ENCODE measurements at places on chromosomes 5 and 9.

DNA sequence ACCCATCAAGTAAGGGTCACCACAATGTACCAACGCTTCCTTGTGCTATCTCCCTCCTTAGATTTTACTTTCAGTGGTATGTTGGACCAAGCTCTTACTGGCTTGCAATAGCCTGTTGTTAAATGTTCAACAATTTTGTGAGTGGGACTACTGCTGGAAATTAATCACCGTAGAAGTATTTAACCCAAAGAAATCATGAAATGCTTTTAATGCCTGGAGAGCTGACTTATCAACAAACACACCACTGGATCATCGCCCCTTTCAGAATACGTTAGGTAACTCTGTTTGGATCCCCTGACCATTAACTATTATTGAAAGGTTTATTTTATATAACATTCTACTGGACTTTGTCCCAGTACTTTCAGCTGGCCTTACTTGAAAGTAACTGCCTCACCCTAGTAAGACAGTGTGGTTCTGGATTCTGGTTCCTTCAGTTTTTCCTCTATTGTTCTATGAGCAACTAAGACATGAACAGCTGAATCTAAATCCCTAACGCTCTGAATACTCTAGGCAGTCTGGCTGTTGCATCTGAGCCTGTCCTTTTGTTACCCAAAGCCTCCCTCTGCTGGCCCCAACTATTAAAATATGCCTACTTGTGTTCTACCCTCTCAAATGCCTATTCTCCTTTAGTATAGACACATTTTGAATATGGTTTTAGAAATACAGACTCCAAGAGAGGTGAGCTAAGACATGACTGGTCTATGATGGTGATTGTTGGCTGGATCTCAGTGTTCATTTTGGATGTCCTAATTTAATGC, 1203.4 kb upstream of the DMAC1 start:
- no peak for DNase-seq

GRCh38 chr9:14315875-14316601, 2.1 kb upstream of the NFIB start:
- DNase-seq: peak; percentile 78

DNA sequence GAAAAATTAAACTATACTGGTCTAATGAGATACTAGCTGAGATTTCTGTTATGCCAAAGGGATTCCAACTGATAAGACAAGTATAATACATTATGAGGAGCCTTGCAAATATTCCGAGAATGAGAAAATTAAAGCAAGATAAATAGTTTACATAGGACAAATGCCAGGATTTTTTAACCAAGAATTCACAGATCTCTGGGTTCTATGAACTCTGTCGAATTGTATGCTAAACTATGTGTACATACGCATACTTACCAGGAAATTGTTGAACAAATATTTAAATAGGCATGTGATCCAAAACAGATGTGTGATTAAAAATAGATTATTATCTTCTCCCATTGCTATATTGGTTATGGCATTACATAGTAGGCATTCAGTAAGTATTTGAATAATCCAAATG, 616.6 kb downstream of the GABRG2 start:
- DNase-seq: no peak

GRCh38 chr5:14942212-14942611, 70.6 kb upstream of the ANKH start:
- no peak for DNase-seq

DNA sequence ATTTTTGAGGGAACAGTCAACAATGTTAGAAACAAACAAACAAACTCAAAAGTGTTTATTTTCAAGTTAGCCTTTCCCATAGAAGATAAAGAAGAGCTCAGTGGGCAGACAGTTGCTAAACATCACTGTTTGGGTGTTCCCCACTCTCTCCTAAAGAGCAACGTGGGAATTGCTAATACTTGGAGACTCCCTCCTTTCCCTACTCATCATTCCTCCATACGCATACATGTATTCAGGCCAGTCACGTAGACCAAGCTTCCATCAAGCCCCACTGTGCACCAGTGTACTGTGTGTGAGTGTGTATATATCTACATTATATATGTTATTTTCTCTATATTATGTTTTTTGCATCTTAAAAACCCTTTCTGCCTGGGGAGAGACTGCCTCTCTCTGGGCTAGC, 115.0 kb upstream of the EGFLAM start:
- no peak for DNase-seq

- DNase-seq: no peak
Observed at GRCh38 chr5:55699041-55699688, 13.0 kb downstream of the SLC38A9 start.

DNA sequence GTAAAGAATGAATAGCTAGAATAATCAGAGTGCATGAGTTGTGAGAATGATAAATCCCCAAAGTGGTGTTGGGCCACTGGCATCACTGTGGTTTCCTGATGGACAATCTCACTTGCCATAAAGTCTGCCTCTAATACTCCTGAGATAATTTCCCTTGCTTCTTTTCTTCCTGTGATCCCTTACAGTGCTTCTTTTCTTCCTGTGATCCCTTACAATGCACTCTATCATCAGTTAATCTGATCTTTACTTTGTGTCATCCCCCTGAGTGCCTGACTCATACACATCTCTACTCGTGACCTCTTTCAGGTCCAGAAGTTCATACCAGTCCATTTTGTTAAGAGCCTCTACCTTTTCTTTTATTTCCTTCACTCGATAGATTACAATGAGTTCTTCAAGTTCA, 418.3 kb downstream of the HCN1 start:
- DNase-seq: no peak

- no peak for DNase-seq
Observed at GRCh38 chr5:15365070-15365469, 134.9 kb upstream of the FBXL7 start.

DNA sequence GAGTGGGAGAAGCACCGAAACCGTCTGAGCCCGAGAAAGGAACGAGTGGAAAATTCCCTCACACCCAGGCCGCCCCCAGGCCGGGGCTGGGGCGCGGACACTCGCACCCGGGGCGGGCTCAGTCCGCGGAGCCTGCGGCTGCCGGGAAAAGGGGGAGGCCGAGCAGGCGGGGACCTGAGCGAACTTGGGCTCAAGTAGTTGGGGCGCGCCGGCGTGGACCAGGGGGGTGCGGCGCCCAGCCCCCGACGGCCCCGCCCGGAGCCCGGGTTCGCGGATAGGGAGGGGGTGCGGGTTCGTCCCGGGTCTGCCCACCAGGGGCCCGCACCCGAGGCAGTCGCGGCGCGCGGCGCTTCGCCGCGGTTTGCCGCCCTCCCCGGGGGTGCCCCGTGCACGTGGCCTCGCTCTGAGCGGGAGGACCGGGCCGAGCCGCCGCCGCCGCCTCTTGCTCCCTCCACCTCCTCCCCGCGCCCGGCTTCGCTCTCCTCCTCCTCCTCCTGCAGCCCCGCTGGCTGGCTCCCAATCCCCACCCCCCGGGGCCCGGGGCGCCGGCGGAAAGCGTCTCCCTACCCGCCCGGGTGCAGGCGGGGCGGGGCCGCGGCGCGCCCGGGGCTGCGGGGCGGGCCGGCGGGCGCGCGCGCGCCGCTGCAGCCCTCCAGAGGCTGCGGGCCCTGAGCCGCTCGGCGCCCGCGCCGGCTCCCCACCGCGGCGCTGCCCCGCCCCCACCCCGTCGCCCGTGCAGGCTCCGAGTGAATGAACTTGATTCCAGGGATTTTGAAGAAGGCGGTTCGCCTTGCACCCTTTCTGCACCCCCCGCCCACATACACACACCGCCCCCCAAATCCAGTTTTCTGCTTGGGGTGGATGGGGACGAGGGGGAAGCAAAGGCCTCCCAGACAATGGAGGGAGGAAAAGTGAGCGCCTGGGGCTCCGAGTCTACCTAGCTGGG, 1.3 kb upstream of the NFIB start:
- peak; percentile 67 for DNase-seq

GRCh38 chr5:38573521-38573920, 17.1 kb upstream of the LIFR start:
- no peak for DNase-seq

Data from DMS79 (cell line).